ENCODE measurements at places on chromosomes 7 and 10. TPM values are rescaled to one million over a fixed set of nuclear protein-coding genes. Genes with fewer than 3 reads are reported as not detected.
A peak's percentile ranks its signal among the peaks of the same experiment; 100 is the strongest.

DNA sequence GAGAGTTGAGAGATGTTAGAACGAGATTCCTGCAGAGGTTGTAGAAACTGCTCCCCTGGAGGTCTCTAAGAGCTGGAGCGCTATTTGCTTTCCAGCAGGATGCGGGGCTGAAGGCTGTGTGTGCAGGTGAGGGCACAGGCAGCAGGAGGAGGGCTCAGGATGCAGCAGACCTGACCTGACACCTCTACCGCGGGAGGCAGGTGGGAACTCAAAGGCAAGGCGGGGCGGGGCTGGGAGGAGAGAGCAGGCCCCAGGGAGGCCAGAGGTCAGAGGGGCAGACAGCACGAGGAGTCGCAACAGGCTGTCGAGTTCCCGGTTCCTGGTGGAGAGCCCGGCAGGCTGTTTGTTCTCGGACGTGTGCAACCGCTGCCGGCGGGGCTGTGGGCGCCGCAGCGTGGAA is 7.9 kb upstream of the CRTAC1 start:
- no peak for DNase-seq

GRCh38 chr10:47454008-47454779 is 29.7 kb downstream of the ANXA8 start:
- no peak for DNase-seq

GRCh38 chr10:112345202-112345601 is 28.7 kb upstream of the ACSL5 start:
- no peak for DNase-seq

Gene CCL24
- total RNA-seq = not detected

GRCh38 chr10:28411648-28412047 is 108.8 kb upstream of the MPP7 start:
- DNase-seq = peak; percentile 6

DNA sequence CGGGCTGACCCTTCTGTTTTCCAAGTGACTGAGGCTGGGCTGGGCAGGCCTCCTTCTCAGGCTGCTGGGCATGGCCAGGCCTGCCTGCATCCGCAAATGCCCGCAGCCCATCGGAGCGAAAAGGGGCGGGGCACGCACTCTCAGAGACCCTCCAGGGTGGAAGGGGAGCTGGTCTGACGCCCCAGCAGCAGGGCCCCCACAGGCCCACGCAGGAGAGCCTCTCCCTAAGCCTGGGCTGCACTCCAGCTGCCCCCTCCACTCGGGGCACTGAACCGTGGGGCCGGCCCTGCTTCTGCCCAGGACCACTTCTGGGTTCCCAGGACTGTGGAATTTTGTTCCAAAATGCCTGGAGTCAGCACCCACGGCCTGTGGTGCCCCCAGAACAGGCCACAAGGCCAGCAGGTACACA is 9.3 kb downstream of the ADAP1 start:
- DNase-seq = peak; percentile 43

DNA sequence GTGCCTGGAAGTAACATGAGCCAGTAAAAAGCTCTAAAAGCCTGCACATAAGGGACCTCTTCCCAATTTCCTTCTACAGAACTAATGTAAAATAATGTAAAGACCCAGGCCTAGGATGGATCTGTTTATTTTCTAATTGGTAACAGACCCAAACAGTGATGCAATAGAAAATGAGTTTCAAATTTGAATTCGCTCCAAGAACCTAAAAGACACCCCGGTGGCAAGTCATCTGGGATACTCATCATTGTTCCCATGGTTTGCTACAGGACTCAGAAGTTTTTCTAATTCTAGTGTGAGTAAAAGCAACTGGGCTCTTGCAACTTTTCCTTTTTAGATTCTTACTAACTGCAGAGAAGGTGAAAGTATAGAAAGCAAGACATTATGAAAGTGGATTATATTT is 271.3 kb upstream of the CACNA2D1 start:
- DNase-seq = no peak

DNA sequence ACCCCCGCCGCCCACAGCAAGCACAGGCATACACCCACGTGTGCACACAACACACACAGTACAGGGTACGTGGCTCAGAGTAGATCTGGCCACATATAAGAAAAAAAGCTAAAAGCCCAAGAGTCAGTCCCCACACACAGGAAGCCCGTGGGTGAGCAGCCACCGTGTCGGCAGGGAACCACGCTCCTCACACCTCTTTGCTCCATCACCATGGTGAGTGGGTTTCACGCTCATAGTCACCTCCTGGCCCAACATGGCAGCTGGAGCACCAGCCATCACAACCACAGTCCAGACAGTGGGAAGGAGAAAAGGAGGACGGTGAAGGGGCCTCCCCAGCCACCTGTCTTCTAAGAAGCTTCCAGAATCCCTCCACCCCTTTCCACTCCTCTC is 76.0 kb upstream of the PDGFA start:
- DNase-seq = no peak

GRCh38 chr7:12475362-12476063 is 71.8 kb upstream of the VWDE start:
- peak; percentile 38 for DNase-seq

DNA sequence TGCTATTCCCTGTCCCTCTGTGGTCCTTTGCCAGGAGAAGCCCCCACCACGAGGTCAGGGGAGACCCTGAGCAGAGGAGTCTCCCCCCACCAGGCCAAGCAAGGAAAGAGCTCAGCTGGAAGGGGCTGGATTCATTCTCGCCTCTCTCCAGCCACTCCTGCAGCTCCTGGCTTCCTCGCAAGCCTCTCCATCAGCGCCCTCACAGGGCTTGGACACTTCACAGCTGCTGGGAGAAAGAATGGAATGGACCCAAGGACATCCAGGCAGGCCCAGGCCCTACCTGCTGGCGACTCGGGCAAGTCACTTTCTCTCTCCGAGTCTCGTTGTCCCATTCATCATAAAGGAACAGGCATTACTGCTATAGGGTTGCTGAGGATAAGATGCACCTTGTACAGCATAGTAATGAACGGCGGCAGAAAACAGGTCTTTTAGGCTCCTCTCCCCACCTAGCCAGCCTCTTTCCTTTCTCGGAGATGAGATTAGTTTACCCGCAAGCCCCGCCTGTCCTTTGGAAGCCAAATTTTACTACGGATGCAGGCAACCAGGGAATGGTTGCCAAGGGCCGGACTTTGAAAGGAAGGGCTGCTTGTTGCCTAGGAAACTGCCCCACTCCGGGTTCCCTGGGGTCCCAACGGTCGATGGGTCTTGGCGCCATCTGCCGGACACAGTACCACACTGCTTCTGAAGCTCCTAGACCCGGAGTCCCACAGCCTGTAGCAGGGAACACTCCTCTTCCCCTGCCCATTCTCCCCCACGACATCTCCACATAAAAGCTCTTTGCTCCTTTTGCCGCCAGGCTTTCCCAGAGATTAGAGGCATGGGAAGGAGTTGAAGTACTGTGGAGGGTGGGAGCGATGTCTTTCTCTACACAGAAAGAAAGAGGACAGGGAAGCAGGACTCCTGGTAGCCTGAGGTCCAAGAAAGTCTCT is 22.3 kb downstream of the IMPDH1 start:
- peak; percentile 30 for DNase-seq

Gene PON3
- not detected for total RNA-seq

DNA sequence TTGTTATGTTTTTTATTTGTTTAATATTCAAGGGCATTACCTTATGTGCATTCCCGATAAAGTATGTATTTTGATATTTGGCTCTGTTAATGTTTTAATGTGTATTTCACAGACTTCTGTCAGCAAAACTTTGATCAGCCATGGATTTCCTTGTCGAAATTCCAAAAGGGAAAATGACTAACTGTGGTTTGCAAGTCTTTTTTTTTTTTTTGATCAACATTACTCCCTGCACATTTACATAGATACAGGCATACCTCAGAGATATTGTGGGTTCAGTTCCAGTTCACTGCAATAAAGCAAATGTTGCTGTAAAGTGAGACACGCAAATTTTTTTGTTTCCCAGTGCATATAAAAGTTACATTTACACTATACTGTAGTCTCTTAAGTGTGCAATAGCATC is 351.9 kb downstream of the CXCL12 start:
- DNase-seq = peak; percentile 65

GRCh38 chr7:100465702-100466311 is 1.7 kb upstream of the SPACDR start:
- DNase-seq = no peak

DNA sequence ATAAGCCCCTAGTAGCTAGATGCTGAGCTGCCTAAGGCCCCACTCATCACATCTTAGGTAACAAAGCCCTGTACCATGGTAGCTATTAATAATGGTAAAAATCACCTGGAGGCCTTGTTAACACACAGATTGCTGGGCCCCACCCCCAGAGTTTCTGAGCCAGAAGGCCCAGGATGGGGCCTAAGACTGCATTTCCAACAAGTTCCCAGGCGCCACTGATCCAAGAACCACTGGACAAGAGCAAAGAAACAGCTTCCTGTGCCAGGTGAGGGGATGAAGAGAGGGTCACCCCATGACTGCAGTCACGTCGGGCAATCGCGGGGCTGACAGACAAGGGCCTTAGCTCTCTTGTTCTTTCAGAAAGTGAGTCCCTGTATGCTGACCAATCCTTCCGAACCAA is 46.8 kb downstream of the ACSM6 start:
- DNase-seq = no peak

GRCh38 chr7:132817949-132818348 is 241.7 kb upstream of the PLXNA4 start:
- DNase-seq = no peak

Gene SLC13A4
- total RNA-seq = not detected

DNA sequence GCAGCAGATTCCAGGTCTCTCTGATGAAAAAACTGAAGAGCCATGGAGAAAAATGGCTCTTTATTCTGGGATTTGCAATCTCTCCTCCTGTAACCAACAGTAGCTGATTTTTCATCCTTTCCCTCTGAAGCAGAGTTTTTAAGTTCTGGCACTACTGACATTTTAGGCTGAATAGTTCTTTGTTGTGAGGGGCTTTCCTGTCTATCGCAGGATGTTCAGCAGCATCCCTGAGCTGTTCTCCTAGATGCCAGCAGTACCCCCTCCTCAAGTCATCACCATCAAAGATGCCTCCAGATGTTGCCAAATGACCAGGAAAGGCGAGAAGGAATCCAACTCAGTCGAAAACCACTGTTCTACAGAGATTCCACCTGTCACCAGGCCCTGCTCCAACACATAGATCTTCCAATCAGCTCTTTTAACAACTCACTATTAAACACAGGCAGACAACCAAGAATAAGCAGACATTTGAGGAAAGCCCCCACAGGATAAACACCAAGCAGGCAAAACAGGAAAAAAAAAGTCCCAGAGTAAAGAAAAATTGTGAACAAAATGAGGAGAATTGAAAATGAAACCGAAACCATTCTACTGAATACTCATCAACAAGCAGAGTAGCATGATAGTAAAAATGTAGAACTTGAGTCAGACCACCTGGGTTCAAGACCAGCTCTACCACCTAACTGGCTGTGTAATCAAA is 124.8 kb downstream of the MPP7 start:
- no peak for DNase-seq

Gene ZPBP
- total RNA-seq = not detected

GRCh38 chr7:94266238-94266644 is 128.5 kb upstream of the COL1A2 start:
- DNase-seq = no peak

DNA sequence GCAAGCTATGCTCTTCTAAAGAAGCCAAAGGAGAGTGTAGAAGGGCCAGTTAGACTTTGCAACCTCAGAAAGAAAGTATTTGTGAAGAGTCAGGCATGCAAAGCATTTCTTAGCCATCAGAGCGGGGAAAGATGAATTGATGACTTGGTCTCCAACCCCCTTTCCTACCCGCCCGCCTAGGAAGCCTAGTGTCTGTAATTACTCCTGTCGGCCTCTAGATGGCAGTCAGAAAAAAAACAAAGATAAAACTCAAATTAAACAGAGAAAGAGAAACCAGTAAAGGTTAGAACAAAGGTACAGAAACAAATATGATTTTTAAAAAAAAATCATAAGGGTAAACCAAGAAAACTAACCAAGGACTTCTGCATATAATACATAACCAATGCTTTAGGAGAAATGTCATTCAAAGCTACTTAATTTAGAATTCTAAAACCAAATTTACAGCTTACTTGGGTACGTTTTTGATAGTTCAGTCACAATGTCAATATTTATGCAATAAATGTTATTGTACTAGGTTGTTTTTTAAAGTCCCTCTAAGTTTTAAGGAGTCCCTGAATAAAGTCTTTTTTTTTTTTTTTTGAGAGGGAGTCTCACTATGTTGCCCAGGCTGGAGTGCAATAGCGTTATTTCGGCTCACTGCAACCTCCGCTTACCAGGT is 97.6 kb downstream of the LYZL1 start:
- peak; percentile 62 for DNase-seq

Gene SMNDC1
- 7.5 TPM for total RNA-seq

Gene CPN1
- not detected for total RNA-seq

Gene PTPRZ1
- total RNA-seq = not detected

DNA sequence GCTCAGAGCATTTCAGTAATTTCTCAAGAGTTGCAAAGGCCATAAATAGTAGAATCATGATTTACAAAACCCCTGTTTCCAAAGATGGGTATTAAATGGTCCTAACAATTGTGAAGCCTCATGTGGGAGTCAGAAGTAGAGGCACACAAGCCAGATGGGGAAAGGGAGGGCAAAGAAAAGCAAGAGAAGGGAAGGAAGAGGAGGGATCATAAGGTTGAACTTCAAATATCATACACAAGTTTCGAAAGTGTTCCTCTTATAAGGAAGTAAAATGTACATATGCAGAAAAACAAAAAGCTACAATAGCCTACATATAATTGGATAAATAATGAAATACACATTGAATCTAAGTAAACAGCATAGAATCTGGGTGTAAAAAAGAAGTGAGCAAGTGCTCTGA is 6.0 kb downstream of the LIPN start:
- no peak for DNase-seq

- DNase-seq = no peak
These were observed 36.6 kb upstream of the PRKAR2B start for GRCh38 chr7:107007892-107008287.

- DNase-seq = no peak
These were observed 47.6 kb downstream of the TSPAN15 start for GRCh38 chr10:69498711-69499471.
